ENCODE measurements at places on chromosomes 11 and 22. TPM values are rescaled to one million over a fixed set of nuclear protein-coding genes. Genes with fewer than 3 reads are reported as not detected.

The OR5B21 gene
- total RNA-seq: not detected

The GSTT2B gene
- total RNA-seq: 3.4 TPM

The GRM5 gene
- not detected for total RNA-seq

The MOGAT2 gene
- total RNA-seq: 168 TPM

The FAM180B gene
- total RNA-seq: not detected

The NAALAD2 gene
- 0.61 TPM for total RNA-seq

The RNH1 gene
- 140 TPM for total RNA-seq

The C11orf87 gene
- not detected for total RNA-seq

The C11orf21 gene
- total RNA-seq: 0.52 TPM

The SMTNL1 gene
- total RNA-seq: not detected

DNA sequence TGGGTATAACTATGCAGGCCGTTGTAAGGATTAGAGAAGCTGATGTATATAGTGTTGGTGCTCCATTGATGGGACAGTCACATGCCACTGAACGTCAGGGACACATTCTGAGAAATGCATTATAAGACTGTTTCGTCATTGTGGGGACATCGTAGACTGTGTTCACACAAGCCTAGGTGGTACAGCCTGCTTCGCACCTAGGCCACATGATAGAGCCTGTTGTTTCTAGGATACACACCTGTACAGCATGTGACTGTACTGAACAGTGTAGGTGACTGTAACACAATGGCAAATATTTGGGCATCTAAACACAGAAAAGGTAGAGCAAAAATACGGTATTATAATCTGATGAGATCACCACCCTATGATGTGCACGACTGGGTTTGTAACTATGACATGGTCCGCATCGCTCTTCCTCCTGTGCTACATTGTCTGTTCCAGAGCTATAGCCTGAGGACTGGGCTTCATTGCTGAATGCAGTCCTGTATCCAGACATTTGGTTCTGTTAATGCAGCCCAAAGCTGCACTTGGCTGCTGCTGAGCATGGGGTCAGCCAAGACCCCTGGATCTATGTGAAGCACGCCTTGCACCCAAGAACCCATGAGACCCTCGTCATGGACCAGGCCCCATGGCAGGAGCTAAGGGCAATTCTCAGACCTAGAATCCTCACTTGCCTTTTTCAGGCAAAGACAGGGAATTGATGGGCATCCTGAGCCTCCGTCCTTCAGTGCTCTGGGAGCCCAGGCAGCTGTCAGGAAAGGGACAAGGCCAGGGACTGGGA, 51.1 kb upstream of the THY1 start:
- DNase-seq: no peak

GRCh38 chr11:33133761-33134160, 27.5 kb downstream of the CSTF3 start:
- no peak for DNase-seq

DNA sequence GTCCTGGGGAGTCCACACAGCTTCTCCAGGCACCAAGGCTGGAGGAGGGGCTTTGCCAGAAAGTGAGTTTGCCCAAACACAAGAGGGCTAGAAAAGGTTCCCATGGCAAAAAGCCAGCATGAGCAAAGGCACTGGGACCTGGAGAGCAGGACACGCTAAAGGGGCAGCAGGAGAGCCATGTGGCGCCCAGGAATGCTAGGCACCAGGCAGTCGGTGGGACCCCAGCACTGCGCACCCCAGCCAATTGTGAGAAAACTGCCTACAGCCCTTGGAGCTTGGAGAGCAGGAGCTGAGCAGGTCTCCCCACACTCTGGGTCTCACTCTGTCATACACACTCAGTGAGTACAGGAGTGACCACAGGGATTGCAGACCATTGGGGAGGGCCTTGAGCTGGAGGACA, 5.2 kb upstream of the RAB1B start:
- no peak for DNase-seq

GRCh38 chr11:313304-313786, 495 bp upstream of the IFITM1 start:
- DNase-seq: no peak

- DNase-seq: no peak
Observed at GRCh38 chr11:13152264-13152663, 125.3 kb upstream of the BMAL1 start.

- DNase-seq: no peak
Observed at GRCh38 chr22:45212992-45213751, 27.5 kb downstream of the KIAA0930 start.

GRCh38 chr22:28766628-28767027, 5.9 kb upstream of the CCDC117 start:
- no peak for DNase-seq

All from colonic mucosa (tissue), 4 donors.